HT-29 (cell line): ENCODE measurements at places on chromosomes 11 and 22.

GRCh38 chr11:3949125-3949524 lies 93.7 kb downstream of the STIM1 start:
- no peak for DNase-seq

- DNase-seq: no peak
These were observed 19.1 kb downstream of the INCENP start for GRCh38 chr11:62142921-62143320.

GRCh38 chr11:108873941-108874340 lies 209.1 kb downstream of the DDX10 start:
- no peak for DNase-seq

- DNase-seq: no peak
These were observed 866.6 kb downstream of the BRD1 start for GRCh38 chr22:48960980-48961660.

DNA sequence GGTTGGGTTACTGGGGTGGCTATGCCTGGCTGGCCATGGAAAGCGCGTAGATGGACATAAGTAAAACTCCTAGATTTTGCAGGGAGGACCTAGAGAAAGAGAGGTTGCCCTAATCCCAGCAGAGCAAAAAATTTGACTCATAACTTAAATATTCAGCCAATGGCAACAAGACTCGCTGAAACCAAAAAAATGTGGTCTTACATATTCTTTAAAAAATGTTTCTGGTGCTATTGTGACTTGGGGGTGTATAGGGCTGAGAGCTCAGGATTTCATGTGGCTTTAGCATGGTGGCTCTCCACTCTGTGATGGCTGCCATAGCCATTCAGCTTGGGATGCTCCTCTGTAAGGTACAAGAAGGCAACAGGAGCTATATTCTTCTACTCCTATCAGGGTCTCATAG lies 27.2 kb upstream of the PDGFD start:
- DNase-seq: no peak

DNA sequence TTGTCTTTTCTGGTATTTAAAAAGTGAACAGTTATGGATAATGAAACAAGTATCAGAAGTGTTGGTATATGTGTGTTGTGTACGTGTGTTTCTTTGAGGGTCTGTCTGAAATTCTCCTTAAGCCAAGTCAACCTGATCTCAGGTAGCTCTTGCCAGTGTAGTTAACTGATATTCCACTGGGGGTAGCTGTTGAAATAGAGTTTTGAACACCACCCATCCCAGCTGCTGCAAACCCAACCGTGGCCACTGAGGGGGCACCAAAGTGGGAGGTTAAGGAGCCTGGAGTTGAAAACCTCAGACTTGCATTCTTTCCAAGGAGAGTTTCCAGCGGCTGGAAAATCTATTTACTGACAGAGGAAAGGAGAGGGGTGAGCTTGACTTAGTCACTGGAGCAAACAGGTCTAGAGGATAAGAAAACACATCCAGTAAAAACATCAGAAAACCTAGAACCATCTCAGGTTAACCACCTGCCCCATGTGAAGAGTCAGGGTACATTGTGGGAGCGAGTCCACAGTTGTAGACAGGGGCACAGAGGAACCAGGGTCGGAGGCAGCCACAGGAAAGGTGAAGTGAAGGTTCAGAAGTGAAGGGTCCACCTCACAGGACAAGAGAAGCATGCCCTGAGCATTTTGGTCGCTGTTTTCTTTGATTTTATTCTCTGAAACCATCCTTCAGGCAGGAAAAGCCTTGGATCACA lies 8.8 kb upstream of the CUL5 start:
- peak; percentile 66 for DNase-seq

GRCh38 chr22:20530368-20531153 lies 23.2 kb downstream of the MED15 start:
- DNase-seq: peak; percentile 81

GRCh38 chr11:101523634-101524260 lies 60.1 kb downstream of the TRPC6 start:
- no peak for DNase-seq

GRCh38 chr11:32172848-32173834 lies 82.3 kb downstream of the RCN1 start:
- peak; percentile 57 for DNase-seq

DNA sequence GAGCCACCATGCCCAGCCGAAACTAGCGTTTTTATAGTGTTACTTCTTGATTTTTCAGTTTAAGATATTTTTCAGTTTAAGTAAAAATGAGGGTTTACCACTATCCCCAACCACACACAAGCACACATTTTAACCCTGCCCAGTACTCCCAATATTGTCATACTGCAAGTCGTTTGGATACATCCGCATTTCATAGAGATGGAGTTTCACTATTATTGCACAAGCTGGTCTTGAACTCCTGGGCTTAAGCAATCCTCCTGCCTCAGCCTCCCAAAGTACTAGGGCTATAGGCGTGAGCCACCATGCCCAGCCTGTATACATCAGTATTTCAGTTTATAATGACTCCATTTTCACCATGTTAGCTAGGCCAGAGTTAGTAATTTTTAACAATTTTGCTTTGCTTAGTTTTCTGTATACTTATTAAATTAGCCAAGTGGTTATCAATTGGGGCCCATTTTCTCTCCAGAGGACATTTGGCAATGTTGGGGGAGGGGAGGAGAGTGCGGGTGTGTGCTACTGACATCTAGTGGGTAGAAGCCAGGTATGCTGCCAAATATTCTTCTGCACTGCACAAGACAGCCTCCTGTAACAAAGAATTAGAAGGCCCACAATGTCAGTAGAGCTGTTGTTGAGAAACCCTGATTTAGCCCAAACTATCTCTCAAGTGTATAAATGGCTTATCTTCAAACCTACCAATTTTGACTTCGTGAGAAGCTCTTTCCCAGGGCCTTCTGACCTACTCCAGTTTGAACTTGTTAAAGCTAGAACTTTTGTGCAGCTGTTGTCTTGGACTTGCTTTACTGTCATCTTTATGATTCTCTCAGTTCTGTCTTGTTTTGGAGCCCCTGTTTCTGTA lies 7.3 kb downstream of the USP47 start:
- DNase-seq: peak; percentile 89

- DNase-seq: no peak
These were observed 38.0 kb downstream of the CPT1A start for GRCh38 chr11:68803766-68804165.

DNA sequence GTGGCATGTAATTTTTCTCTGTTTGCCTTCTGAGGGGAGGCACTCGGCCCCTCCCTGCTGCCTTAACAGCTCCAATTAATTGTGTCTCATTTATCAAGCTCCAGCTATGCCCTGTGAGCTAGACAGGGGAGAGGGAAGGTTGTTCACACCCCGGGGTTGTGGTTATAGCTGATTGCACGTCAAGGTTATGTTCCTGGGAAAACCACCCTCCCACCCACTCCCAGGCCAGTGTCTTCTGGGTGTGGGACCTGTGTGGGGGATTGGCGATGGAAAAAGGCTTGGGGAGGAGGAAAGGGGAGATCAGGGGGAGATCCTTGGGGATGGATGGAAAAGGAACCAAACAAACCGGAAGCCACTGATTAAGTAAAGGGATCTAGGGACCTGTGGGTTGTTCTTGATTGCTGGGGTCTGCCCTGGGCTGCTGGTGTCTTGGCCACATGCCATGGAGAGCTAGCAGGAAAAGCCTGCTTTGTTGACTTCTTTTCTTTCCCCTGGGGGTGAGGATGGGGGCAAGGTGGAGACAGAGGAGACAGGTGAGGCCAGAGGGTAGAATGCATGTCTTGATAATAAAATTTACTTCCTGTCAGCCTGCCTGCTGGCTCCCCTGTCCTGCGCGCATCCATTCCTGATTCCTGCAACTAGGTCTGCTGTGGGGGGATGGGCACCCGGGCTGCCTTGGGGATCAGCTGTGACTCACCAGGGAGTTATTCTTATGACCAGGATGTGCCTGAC lies 13.5 kb upstream of the SORL1-AS1 start:
- peak; percentile 99 for DNase-seq

- no peak for DNase-seq
These were observed 3.4 kb downstream of the TOM1 start for GRCh38 chr22:35303029-35303624.

GRCh38 chr11:36065436-36065835 lies 121.6 kb downstream of the LDLRAD3 start:
- no peak for DNase-seq
